ENCODE measurements at places on chromosomes 5 and 9. TPM values are rescaled to one million over a fixed set of nuclear protein-coding genes. Genes with fewer than 3 reads are reported as not detected.
A peak's percentile ranks its signal among the peaks of the same experiment; 100 is the strongest.

DNA sequence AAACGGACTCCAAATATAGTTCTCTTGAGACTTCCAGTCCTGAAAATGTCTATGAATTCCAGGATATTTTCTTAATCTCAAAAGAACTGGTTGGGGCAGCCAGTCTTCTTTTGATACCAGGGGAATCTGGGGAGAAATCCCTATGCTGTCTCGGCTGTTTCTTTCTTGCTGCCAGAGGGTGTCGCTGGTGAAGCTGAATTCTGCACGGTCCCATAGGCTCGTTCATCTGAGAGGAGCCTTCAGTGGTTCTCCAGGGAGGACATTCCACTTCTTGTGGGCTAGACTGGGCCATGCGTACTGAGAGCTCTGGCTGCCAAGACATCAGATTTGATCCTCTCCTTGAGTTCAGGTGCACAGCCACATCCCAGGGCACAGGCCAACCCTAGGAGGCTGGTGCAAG is 155.0 kb upstream of the CLINT1 start:
- no peaks in the 10 kb centered on the region for H3K4me1 ChIP-seq
- no peaks in the 10 kb centered on the region for H3K27me3 ChIP-seq
- H3K4me3 ChIP-seq, result no peak overlapping the region

- no peaks in the 10 kb centered on the region for H3K27me3 ChIP-seq
- no peaks in the 10 kb centered on the region for H3K4me1 ChIP-seq
- no peak overlapping the region for H3K4me3 ChIP-seq
Observed at GRCh38 chr5:4627929-4628328, 512.2 kb upstream of the ADAMTS16 start.

DNA sequence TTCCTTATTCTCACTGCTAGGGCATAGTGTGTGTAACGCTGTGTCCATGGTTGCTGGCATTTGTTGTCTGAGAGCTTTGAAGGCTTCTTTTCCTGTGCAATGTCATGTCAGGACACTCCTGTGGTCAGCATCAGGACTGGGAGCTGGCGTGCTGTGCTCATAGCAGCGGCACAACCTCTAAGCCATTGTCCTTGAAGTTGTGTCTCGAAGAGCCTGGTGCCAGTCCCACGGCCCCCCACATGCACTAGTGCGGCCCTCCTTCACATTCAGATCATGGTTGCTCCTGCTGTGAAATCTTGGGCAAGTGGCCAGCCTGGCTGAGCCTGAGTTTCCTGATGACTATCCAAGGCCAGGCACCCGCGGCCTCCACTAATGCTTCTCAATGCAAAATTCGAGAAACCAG is 32.4 kb downstream of the PDZD2 start:
- H3K27ac ChIP-seq, result no peak overlapping the region
- H3K36me3 ChIP-seq, result no peaks in the 10 kb centered on the region
- DNase-seq, result no peak
- H3K27me3 ChIP-seq, result no peaks in the 10 kb centered on the region

- DNase-seq, result no peak
- H3K4me3 ChIP-seq, result no peak overlapping the region
- no peaks in the 10 kb centered on the region for H3K27me3 ChIP-seq
- H3K27ac ChIP-seq, result no peak overlapping the region
- H3K4me1 ChIP-seq, result no peaks in the 10 kb centered on the region
- H3K36me3 ChIP-seq, result no peaks in the 10 kb centered on the region
Observed at GRCh38 chr5:133523013-133523658, 89.2 kb downstream of the FSTL4 start.

- H3K36me3 ChIP-seq, result no peaks in the 10 kb centered on the region
- no peaks in the 10 kb centered on the region for H3K27me3 ChIP-seq
- peak; percentile 43 for DNase-seq
- H3K27ac ChIP-seq, result peak overlapping the region; percentile 90
- no peaks in the 10 kb centered on the region for H3K4me1 ChIP-seq
Observed at GRCh38 chr9:98191671-98192502, 550 bp downstream of the CORO2A start.

GRCh38 chr9:114250235-114250568 is 72.7 kb upstream of the ORM1 start:
- H3K4me1 ChIP-seq, result no peaks in the 10 kb centered on the region
- no peak overlapping the region for H3K4me3 ChIP-seq
- no peaks in the 10 kb centered on the region for H3K36me3 ChIP-seq
- H3K27me3 ChIP-seq, result no peaks in the 10 kb centered on the region
- DNase-seq, result no peak

- H3K4me3 ChIP-seq, result no peak overlapping the region
- no peaks in the 10 kb centered on the region for H3K36me3 ChIP-seq
- H3K27me3 ChIP-seq, result no peaks in the 10 kb centered on the region
- no peak overlapping the region for H3K27ac ChIP-seq
Observed at GRCh38 chr5:57494104-57495098, 11.8 kb upstream of the ACTBL2 start.

DNA sequence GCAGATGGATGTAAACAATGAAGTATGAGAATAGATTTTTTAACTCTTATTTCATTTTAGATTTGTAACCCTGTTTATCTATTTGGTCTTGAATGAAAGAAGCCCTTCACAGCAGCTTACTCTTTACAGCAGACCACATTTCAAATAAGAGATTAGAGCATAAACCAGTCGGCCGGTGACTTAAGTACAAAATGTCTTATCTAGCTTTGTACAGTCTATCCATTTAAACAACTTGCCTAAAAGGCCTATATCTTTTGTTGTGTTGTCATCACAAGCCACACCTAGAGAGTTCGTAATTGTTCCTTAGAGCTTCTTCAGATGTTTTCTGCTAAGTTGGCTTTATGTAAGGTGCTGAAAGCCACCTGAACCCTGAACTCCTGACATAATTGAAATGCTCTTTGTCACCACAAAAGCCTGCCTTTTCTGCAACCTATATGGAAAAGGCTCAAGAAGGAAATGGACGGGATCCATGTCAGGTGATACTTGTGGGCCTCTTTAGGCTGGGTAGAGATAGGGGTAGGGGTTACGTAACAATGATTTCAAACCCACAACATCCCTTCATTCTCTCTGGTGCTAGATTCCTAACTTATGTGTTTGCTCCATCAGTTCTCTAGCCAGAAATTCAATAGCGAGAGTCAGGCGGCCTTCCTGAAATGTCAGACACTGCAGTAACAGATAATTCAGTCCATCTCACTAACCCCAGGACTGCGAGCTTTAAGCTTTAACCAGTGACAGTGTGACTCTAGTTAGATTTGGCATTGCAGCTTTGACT is 162.5 kb downstream of the CD180 start:
- H3K36me3 ChIP-seq, result no peaks in the 10 kb centered on the region
- H3K27me3 ChIP-seq, result no peaks in the 10 kb centered on the region
- no peak overlapping the region for H3K4me3 ChIP-seq
- no peak for DNase-seq
- no peak overlapping the region for H3K27ac ChIP-seq

- no peaks in the 10 kb centered on the region for H3K36me3 ChIP-seq
- no peak for DNase-seq
- no peaks in the 10 kb centered on the region for H3K27me3 ChIP-seq
- no peak overlapping the region for H3K27ac ChIP-seq
- no peak overlapping the region for H3K4me3 ChIP-seq
Observed at GRCh38 chr9:98658951-98659351, 49.8 kb downstream of the GABBR2 start.

- no peaks in the 10 kb centered on the region for H3K27me3 ChIP-seq
- H3K4me3 ChIP-seq, result no peak overlapping the region
- H3K27ac ChIP-seq, result no peak overlapping the region
- H3K4me1 ChIP-seq, result no peaks in the 10 kb centered on the region
Observed at GRCh38 chr5:36125868-36126267, 25.8 kb downstream of the LMBRD2 start.

GRCh38 chr5:132438917-132439316 is 51.7 kb downstream of the IRF1 start:
- no peaks in the 10 kb centered on the region for H3K36me3 ChIP-seq
- no peak overlapping the region for H3K4me3 ChIP-seq

DNA sequence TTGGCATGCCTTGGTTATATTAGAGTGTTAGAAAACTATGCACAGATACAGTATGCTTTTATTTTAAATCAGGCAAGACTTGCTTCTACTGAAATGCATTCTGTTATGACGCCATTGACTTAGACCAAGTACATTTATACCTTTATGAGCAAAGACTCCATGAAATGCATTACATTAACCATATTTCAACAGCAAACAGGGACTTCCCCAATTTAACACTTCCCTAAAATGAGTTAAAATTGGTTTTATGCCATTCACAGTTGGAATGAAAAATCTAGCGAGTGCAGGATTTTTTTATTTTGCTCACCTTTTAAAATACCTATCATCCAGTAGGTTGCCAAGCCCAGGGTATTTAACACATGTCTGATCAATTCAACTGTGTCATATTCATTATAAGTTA is 272.1 kb upstream of the IZUMO3 start:
- H3K4me3 ChIP-seq, result no peak overlapping the region

GRCh38 chr5:71734141-71734540 is 15.1 kb downstream of the CARTPT start:
- DNase-seq, result no peak
- H3K27me3 ChIP-seq, result no peaks in the 10 kb centered on the region
- H3K4me3 ChIP-seq, result no peak overlapping the region
- H3K4me1 ChIP-seq, result no peaks in the 10 kb centered on the region
- no peaks in the 10 kb centered on the region for H3K36me3 ChIP-seq

DNA sequence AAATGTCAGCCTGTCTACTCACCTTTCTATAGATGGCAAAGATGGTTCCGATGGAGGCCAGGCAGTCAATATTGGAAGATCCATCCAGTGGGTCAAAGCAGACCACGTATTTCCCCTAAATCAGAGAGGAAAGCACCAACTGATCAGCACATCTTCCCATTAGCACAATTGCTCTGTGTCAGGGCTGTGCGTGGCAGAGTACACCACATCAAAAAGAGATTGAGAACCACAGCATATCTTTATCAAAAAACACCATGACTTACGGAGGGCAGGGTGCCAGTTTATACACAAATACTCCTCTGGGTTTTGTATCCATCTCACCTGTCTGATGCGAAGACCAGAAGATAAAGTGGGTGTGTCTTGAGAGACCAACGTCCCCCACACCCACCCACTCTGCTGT is 9.1 kb downstream of the FBP2 start:
- no peak for DNase-seq
- H3K27me3 ChIP-seq, result no peaks in the 10 kb centered on the region
- no peak overlapping the region for H3K27ac ChIP-seq
- H3K36me3 ChIP-seq, result no peaks in the 10 kb centered on the region

DNA sequence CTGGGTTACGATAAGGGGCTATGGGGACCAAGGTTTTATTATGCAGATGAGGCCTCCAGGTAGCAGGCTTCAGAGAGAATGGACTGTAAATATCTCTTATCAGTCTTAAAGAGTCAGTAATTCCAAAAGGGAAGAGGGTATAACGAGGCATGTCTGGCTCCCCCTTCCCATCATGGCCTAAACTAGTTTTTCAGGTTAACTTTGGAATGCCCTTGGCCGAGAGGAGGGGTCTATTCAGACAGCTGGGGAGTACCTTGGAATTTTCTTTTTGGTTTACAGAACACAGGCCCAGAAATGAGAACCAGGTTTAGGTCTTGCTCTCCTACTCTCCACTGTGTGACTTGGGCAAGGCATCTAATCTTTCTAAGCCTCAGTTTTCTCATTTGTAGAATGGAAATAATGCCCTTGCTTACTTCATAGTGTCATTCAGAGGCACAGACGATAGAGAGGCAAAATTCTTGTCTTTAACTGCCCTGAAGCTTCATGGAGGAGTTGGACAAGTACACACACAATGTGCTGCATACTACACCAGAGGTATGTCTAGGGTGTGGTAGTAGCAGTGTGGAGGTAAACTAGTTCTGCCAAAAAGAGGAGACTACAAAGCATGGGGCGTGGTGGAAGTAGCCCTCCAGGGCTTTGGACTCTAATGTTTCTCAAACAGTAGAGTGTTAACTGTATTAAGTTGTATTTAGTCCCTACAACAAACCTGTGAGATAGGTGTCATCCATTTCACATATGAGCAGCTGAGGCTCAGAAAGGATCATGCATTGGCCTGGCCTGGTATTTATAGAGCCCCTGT is 45.5 kb downstream of the IRF1 start:
- DNase-seq, result no peak
- no peaks in the 10 kb centered on the region for H3K36me3 ChIP-seq
- H3K4me1 ChIP-seq, result peaks cover 41% of the 10 kb centered on the region
- H3K27me3 ChIP-seq, result no peaks in the 10 kb centered on the region

DNA sequence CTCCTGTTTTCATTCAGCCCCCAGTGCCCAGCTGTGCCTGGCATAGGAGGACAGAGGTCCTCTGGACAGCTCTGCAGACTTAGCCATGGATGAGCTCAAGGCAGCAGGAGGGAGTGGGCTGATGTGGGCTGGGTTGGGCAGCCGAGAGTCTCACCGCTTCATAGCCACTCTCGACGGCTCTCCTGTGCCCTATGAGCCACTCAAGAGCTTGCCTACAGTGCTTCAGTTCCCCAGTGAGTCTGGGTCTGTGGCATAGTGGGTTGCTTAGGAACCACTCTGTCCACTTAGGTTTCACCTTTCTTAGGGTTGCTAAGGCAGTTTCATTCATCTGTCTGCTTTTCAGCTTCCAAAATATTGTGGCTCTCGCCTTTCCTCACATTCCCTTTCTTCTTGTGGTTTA is 296.8 kb downstream of the ICE1 start:
- no peak overlapping the region for H3K4me3 ChIP-seq
- no peaks in the 10 kb centered on the region for H3K36me3 ChIP-seq
- H3K4me1 ChIP-seq, result no peaks in the 10 kb centered on the region
- no peaks in the 10 kb centered on the region for H3K27me3 ChIP-seq

DNA sequence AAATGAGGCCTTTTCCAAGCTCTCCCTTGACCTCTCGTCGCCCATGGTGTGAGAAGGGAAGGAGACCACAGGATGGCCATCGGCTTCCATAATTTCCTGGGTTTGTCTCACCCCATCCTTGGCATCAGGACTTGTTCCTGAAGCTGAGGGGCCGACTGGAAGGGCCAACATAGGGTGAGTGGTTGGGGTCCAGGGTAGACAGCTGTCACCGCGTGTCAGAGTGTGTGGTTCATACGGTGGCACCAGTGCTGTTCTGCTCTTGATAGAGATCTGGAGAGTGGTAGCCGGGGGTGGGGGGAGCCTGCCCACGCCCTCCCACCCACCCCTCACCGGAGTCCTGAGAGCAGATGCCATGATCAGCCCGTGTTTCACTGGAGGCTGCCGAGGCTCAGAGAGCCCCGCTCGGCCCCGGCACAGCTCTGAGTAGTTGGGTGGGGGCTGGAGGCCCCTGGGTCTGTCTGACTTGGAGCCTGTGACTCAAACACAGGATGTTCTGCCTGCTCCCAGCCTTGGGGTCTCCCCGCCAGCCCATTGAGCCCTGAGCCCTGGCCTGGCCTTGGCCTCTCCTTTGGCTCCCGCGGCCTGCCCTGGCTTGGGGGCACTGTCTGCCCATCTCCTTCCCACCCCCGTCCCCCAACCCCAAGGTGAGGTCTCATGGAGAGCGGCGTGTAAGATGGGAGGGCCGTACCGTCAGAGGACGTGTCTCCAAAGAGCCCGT is 53.1 kb upstream of the IER5L start:
- no peaks in the 10 kb centered on the region for H3K36me3 ChIP-seq
- H3K4me1 ChIP-seq, result no peaks in the 10 kb centered on the region
- no peaks in the 10 kb centered on the region for H3K27me3 ChIP-seq
- H3K4me3 ChIP-seq, result no peak overlapping the region

SLC36A3 gene
- total RNA-seq, result not detected

SMIM33 gene
- 0.40 TPM for total RNA-seq

MSMP gene
- not detected for total RNA-seq

CCT5 gene
- 61.9 TPM for total RNA-seq

SIT1 gene
- total RNA-seq, result not detected

HTR1A gene
- not detected for total RNA-seq

SNX2 gene
- 97.4 TPM for total RNA-seq

PCDHA2 gene
- not detected for total RNA-seq

FAM221B gene
- not detected for total RNA-seq

Data from Peyer's patch (tissue), 4 donors.